ENCODE measurements at places on chromosomes 3 and 15.

GRCh38 chr3:187909866-187910265, 164.6 kb upstream of the BCL6 start:
- DNase-seq = no peak

- no peak for DNase-seq
These were observed 11.4 kb upstream of the ATP2B2 start for GRCh38 chr3:10516544-10517452.

GRCh38 chr3:127140501-127141460, 52.1 kb upstream of the PRR23E start:
- DNase-seq = no peak

DNA sequence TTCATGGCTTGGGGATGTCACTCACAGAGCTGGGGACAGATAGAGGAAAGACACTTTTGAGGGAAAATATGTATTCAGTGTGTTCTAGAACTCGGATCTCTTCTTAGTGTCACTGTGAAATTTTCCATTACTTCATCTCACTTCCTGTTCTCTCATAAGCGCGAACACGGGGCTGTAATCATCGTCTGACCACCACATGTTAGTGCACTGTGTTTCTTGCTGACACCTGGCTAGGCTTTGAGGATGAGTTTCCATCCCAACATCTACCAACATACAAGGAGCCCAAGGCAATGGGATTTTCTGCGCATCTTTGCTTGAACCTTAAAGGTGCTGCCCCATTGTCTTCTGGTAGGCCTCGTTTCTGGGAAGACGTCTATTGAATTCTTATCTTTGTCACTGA, 84.0 kb downstream of the LIPC start:
- no peak for DNase-seq

GRCh38 chr3:2099028-2099671, 484 bp downstream of the CNTN4 start:
- DNase-seq = no peak

- DNase-seq = no peak
These were observed 347.0 kb downstream of the PTPRG start for GRCh38 chr3:61908382-61908781.

DNA sequence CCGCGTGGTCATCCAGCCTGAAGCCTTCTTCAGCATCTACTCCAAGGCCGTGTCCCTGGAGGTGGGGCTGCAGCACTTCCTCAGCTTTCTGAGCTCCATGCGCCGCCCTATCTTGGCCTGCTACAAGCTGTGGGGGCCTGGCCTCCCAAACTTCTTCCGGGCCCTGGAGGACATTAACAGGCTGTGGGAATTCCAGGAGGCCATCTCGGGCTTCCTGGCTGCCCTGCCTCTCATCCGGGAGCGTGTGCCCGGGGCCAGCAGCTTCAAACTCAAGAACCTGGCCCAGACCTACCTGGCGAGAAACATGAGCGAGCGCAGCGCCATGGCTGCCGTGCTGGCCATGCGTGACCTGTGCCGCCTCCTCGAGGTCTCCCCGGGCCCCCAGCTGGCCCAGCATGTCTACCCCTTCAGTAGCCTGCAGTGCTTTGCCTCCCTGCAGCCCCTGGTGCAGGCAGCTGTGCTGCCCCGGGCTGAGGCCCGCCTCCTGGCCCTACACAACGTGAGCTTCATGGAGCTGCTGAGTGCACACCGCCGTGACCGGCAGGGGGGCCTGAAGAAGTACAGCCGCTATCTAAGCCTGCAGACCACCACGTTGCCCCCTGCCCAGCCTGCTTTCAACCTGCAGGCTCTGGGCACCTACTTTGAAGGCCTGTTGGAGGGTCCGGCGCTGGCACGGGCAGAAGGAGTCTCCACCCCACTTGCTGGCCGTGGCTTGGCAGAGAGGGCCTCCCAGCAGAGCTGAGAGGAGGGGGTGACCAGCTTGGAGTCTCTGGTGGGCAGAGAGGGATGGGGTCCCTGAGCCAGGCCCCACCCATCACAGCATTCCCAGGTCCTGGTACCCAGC, 37.9 kb downstream of the GOLGA6A start:
- no peak for DNase-seq

- no peak for DNase-seq
These were observed 583.0 kb upstream of the GOLIM4 start for GRCh38 chr3:168678730-168679129.

DNA sequence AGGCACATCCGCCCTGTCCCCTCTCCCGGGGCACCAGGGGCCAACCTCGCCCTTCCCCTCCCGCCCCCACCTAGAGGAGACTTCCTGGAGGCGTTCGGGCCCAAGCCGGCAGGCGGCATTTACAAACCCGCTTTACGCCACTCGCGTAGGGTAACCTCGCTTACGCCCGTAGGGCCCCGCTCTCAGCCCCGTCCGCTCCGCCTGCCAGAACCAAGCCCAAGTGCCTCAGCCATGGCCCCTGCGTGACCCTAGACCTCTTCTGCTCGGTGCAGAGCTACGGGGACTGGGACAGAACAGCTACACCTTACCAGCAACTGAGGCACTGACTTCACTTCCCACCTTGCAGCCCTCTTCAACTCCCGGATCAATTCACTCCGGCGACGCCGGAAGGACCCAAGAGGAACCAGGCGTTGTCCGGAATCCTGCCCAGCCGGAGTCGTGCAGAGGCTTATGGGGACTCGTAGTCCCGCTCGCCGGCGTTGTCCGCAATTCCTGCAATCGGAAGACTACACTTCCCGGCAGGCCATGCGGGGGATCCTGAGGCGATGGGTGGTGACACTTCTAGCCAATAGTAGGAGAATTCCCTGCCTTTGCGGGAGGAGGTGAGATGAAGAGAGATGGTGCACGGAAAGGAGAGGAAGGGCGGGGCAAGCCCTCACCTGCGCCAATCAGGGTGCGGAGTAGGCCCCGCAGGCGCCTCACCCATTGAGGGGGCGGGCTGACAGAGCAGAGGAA, at the start of gene PDCD10:
PDCD10 (minus strand) TSS at position 395 of the 735 bp plus-strand sequence. CDS start 14,735 bp downstream, outside the sequence.
- peak; percentile 98 for DNase-seq

DNA sequence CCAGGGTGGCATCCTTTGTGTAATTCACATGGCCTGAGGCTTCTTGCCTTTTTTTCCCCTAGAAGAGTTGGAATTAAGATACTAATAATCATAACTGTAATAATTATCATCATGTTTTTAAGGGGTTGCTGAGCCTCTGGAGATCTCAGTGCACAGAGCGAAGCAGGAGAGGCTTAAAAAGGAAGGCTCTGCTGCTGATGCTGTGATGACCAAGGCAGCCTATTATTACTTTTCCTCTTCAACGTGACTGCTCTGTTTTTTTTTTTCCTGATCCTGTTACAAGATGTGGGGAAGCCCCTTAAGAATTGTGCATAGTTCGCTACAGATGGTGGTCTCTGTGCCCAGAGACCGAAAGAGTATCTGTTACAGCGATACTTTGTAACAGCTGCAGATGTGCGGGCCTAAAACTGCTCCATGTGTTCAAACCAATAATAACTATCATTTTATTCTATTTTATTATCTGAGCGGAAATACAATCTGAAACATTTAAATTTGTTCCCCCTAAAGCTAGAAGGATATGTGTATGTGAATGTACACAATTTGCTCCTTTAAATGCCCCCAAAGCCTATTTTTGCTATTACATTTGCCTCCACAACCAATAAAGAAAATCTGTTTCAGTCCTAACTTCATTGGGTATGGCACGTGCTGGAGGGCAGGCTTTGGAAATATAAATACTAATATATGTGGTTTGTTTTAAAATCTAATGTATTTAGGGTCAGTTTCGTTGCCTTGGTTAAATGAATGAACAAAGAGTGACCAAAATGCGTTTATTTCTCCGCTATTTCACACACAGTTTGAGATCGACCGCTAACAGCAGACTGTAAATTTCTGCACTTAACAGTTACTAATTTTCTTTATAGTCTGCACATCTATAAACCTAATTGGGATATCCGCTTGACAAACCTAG, 4.6 kb downstream of the SHOX2 start:
- no peak for DNase-seq

GRCh38 chr15:59242649-59243048, 36.0 kb downstream of the LDHAL6B start:
- no peak for DNase-seq

DNA sequence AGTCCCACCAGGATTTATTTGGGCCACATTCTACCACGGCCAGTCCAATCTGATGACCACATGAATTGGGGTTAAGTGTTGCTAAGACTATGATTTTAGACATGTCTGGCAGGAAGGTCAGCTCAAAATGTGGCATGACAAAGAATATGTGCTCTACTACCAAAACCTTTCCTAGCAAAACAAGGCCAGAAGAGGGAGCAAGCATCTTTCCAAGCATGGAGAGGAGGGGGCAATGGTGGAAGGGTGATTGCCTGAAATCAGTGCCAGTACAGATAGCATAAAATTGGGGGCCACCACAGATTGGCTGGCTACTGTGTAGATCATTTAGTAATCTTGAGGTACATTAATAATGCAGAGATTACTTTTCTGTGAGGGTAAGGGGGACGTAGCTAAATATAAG, 43.2 kb downstream of the TMEM39A start:
- no peak for DNase-seq

- no peak for DNase-seq
These were observed 34.6 kb downstream of the GLDN start for GRCh38 chr15:51375966-51376640.

GRCh38 chr3:146781606-146782005, 176.5 kb upstream of the PLSCR5 start:
- DNase-seq = no peak

- peak; percentile 5 for DNase-seq
These were observed 145.8 kb downstream of the CBLB start for GRCh38 chr3:105722943-105723556.

- DNase-seq = peak; percentile 5
These were observed 27.9 kb upstream of the SCN10A start for GRCh38 chr3:38843898-38844297.

- DNase-seq = no peak
These were observed 110.3 kb downstream of the FRMD5 start for GRCh38 chr15:44084770-44085169.

DNA sequence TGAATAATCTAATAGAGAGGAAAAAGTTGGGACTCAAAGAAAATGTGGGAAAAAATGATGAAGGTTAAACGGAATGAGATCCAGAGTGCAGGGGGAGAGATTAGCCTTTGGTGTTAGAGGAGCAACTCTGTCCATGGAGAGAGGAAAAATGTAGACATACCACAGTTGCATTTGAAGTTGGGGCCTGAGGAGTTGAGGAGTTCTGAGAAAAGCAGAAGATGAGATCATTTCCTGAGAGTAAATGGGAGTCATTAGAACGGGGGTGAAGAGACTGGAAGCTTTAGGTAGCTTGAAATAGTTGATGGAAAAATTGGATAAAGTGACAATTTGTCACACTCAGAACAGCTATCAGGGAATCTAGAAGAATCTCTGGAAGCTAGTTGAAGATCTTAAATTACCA, 7.3 kb downstream of the CCR5AS start:
- no peak for DNase-seq

- DNase-seq = no peak
These were observed 425.0 kb downstream of the TIGIT start for GRCh38 chr3:114718898-114719210.

DNA sequence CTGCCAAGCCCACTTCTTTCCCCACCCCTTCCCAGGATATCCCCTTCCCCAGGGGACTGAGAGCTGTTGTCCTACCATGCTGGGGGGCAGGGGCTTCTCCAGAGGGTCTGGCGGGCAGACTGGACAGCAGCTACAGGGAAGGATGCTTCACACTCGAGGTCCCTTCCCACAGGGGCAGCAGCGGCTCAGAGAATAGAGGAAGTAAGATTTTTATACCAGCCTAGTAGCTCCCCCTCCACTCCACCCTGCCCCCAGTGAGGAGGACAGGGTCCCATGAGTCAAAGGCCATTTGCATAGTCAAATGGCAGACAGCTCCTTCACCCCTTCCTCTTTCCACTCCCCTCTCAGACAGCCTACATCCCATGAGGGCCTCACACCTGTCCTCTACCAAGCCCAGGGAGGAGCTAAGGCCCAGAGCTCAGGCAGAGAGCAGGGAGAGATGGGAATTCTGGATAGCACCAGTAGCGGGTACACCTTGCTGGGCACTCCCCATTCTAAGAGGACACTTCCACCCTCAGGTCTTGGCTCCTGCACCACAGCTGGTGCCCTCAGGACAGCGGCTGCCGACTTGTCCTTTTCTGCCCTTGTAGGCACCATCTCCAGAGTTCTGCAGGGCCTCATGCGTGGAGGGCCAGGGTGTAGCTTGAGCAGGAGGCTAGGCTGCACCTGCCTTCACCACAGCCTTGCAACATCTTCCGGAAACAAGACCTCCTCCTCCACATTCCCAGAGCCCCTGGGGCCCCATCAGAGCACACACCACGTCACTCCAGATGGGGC, at the start of gene TLR9:
TLR9 (minus strand) TSS at position 194 of the 777 bp plus-strand sequence; CDS start at position 78, 116 bp downstream.
- no peak for DNase-seq

DNA sequence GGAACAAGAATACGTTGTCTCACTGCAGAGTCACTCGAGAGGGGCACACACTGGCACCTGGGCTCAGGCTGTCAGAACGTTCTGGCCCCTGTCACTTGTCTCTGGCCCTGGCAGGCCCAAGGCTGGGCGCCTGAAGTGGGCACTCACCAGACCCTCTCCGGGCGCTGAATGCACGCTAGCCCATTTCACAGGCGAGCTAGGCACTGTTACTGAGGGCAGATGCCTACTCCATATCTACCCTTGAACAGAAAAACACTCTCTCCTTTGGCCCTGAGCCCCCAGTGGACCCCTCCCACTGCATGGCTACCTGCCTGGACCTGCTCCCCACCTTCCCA, 42.3 kb upstream of the IQSEC1 start:
- no peak for DNase-seq

DNA sequence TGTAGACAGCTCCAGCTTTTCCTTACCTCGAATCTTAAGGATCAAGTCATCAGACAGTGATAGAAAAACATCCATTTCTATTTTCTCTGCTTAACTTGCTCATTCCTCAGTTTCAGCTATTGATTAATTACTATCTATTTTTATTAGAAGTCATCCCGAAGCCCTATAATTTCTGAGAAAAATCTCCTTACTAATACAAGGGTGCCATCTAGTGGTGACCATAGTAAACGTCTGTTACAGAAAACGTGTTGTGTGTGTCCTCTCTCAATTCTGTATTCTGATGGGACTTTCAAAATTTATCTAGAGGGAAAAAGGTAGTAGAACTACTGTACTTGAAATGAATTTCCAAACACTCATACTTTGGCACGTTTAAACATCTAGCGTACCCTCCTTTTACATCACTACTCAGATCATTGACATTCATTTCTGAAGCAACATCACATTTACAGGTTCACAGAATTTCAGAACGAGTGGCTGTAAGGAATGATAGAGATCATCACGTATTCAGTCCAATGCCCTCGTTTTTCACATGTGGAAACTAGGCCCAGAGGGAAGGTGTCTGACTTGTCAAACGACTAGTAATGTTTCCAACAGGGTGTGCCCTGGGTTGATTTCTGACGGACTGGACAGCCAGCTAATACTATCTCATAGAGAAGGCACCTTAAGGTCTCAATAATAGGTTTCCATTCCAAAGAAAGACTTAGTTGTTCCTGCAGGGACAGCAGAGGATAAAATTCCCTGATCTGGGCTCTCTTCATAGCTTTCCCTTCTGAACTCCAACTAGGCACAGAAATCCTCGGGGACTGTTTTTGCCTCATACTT, 25.6 kb downstream of the HACD2 start:
- DNase-seq = peak; percentile 66

Measured in CD4-positive, alpha-beta T cell treated with Interleukin-10 for 1 hour (primary cell).